Ascending aorta (tissue), 2 donors: ENCODE measurements at places on chromosomes 4 and X. TPM values are rescaled to one million over a fixed set of nuclear protein-coding genes. Genes with fewer than 3 reads are reported as not detected.

SMARCAD1 gene
- 3.3 TPM for total RNA-seq

NAA11 gene
- total RNA-seq = not detected

NXF2B gene
- total RNA-seq = not detected

CPE gene
- total RNA-seq = 199 TPM

CT45A10 gene
- total RNA-seq = not detected

DOK7 gene
- 33.5 TPM for total RNA-seq

RAB41 gene
- not detected for total RNA-seq

TMPRSS11F gene
- total RNA-seq = not detected

HMX1 gene
- total RNA-seq = not detected

APEX2 gene
- total RNA-seq = 31.5 TPM

RGN gene
- total RNA-seq = 1.5 TPM

GRCh38 chr4:176499518-176499917, 179.8 kb downstream of the SPCS3 start:
- H3K4me1 ChIP-seq = no peaks in the 10 kb centered on the region
- no peak overlapping the region for H3K27ac ChIP-seq
- no peak overlapping the region for H3K4me3 ChIP-seq
- DNase-seq = no peak
- H3K27me3 ChIP-seq = no peaks in the 10 kb centered on the region
- H3K36me3 ChIP-seq = no peaks in the 10 kb centered on the region

DNA sequence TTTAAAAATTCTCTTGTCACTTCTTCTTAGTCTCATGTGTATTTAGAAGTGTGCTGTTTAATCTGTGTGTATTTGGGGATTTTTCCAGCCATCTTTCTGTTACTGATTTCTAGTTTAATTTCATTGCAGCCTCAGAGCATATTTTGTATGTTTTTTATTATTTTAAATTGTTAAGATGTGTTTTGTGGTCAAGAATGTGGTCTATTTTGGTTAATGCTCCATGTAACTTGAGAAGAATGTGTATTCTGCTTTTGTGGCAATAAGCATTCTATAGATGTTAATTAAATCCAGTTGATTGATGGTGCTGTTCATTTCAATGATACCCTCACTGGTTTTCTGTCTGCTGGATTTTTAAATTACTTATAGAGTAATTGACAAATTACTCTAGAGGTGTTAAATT, 38.9 kb downstream of the ANXA10 start:
- no peak overlapping the region for H3K27ac ChIP-seq
- H3K4me1 ChIP-seq = no peaks in the 10 kb centered on the region
- no peaks in the 10 kb centered on the region for H3K27me3 ChIP-seq
- H3K36me3 ChIP-seq = no peaks in the 10 kb centered on the region

GRCh38 chr4:165461159-165461821, 82.5 kb downstream of the CPE start:
- no peaks in the 10 kb centered on the region for H3K36me3 ChIP-seq
- H3K4me1 ChIP-seq = no peaks in the 10 kb centered on the region
- no peaks in the 10 kb centered on the region for H3K27me3 ChIP-seq
- peak overlapping the region; percentile 55 for H3K4me3 ChIP-seq
- H3K27ac ChIP-seq = no peak overlapping the region

DNA sequence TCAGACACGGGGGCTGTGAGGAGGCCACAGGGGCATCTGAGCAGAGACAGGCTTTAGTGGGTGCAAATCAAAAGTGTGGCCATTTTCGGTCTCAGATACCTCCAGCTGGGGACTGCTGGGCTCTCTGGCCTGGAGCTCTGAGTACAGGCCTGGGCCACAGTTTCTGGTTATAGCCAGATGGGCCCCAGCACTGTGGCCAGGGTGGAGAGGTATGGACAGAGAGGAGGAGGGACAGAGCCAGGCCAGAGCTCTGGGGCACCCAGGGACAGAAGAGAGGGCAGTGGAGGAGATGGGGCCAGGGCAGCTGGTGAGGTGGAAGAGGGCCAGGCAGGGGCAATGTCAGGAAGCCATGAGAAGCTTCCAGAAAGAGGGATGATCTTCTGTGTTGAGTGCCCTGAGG, 20.1 kb downstream of the CCNQ start:
- DNase-seq = no peak
- H3K27ac ChIP-seq = no peak overlapping the region
- H3K4me1 ChIP-seq = no peaks in the 10 kb centered on the region
- no peaks in the 10 kb centered on the region for H3K27me3 ChIP-seq
- no peak overlapping the region for H3K4me3 ChIP-seq

DNA sequence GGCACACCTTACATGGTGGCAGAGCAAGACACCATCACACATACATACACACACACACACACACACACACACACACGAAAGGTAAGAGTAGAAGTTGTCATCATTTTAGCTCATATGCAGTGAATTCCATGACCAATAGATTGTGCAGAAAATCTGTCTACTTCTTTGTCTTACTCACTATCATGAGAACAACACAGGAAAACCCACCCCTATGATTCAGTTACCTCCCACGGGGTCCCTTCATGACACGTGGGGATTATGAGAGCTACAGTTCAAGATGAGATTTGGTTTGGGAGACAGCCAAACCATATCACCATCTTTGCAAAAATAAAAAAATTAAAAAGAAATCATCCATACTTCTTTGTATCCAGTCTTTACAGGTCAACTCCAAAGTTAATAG, 221.1 kb downstream of the BMPR1B start:
- H3K27ac ChIP-seq = no peak overlapping the region
- H3K4me3 ChIP-seq = no peak overlapping the region
- no peak for DNase-seq
- no peaks in the 10 kb centered on the region for H3K36me3 ChIP-seq

DNA sequence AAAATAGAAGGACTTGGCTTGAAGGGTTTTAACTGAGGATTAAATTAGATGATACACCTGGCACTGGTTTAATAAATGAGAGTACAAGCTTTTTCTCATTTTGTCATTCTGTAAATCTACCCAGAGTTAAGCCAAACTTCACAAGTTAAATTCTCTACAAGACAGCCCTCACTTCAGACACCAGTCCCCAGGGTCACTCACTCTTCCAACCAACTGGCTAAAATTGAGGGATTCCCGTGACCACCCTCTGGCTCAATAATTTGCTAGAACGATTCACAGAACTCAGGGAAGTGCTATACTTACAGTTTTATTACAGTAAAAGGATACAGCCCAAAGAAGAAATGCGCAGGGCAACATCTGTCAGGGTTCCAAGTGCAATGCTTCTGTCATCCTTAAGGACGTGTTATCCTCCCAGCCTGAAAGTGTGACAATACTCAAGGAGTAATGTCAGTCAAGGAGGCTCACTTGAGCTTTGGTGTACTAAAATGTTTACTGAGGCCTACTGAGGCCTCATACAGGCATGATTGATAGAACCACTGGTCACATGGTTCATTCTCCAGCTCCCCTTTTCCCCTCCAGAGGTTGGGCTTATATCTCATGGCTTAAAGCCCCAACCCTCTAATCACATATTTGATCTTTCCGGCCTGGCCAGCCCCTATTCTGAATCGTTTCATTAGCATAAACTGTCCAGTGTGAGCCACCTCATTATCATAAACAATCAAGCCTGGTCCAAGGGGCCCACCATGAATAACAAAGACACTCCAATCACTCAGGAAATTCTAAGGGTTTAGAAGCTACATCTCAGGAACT, 9.6 kb upstream of the TMSB4X start:
- no peaks in the 10 kb centered on the region for H3K4me1 ChIP-seq
- H3K36me3 ChIP-seq = no peaks in the 10 kb centered on the region
- H3K27me3 ChIP-seq = no peaks in the 10 kb centered on the region
- no peak overlapping the region for H3K4me3 ChIP-seq
- no peak overlapping the region for H3K27ac ChIP-seq

DNA sequence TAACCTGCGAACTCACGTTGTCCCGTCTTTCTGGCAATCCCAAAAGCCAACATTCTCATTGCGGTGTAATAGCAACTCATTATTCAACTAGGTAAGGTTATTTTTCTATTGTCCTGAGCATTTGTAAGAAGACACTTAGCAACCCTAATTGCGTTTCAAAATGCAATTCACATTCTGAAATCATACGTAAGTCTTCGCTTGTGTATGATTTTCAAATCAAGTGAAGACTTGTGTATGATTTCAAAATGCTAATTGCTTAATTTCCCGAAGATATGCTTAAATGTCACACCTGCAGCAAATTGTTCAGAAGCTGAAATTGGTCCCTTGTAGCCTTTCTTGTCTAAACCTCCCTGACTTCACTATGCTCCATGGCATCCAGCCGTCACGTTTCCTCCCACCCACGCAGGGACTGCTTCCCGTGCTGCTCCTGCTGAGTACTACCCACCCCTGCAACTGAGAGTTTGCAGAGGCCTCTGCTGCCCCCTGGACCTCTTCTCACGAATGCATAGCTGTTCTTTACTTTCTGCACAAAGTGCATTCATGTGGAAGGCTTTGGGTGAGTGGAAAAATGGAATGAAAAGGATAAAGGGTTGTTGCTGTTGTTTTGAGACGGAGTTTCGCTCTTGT, 40.8 kb upstream of the CLDN24 start:
- no peaks in the 10 kb centered on the region for H3K27me3 ChIP-seq
- DNase-seq = no peak
- H3K36me3 ChIP-seq = no peaks in the 10 kb centered on the region

DNA sequence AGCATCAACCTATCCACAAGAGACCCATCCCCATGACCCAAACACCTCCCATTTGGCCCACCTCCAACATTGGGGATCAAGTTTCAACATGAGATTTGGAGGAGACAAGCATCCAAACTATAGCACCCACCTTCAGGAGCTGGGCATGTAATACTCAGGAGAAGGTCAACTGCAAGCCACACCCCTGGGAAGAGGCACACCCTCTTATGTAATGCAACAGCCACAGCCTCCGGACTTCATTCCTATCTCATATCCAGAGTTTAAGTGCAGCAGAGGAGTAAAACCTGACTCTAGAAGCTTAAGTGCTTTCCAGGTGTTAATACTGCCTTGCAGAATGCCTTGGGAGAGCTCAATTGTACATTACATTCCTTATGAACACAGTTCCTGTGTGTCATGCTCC, 197.4 kb downstream of the PTTG2 start:
- H3K36me3 ChIP-seq = no peaks in the 10 kb centered on the region
- no peaks in the 10 kb centered on the region for H3K27me3 ChIP-seq
- H3K4me3 ChIP-seq = no peak overlapping the region
- H3K4me1 ChIP-seq = peaks cover 3% of the 10 kb centered on the region

- no peaks in the 10 kb centered on the region for H3K27me3 ChIP-seq
- H3K36me3 ChIP-seq = no peaks in the 10 kb centered on the region
- H3K27ac ChIP-seq = peak overlapping the region; percentile 72
Observed at GRCh38 chr4:2812612-2813354, 19.9 kb downstream of the SH3BP2 start.
